Fibroblast of skin of back (primary cell): ENCODE measurements at places on chromosomes 1 and 21.

- DNase-seq: no peak
Measured at GRCh38 chr1:83756984-83757717, 241.8 kb downstream of the TTLL7 start.

DNA sequence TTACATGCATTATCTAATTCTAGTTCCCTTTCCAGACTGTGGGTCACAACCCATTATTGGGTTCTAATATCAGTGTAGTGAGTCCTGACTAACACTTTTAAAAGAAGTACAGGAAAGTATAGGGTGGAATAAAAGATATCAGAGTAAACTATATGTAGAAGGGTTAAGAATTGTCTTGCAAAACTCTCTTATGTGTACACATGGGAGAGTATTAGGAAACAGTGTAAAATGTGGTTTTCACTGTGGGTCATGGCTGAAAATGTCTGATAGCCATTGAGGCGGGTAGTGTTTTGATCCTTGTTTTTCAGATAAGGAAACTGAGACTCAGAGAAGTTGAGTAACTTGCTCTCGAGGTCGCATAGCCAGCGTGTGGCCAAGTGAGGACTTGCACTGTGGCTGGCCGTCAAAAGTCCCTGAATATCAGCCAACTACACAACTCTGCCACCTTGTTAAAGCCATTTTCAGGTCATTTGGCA lies 18.5 kb upstream of the MTARC1 start:
- no peak for DNase-seq

GRCh38 chr1:192506741-192507155 lies 68.8 kb upstream of the RGS1 start:
- peak; percentile 36 for DNase-seq

DNA sequence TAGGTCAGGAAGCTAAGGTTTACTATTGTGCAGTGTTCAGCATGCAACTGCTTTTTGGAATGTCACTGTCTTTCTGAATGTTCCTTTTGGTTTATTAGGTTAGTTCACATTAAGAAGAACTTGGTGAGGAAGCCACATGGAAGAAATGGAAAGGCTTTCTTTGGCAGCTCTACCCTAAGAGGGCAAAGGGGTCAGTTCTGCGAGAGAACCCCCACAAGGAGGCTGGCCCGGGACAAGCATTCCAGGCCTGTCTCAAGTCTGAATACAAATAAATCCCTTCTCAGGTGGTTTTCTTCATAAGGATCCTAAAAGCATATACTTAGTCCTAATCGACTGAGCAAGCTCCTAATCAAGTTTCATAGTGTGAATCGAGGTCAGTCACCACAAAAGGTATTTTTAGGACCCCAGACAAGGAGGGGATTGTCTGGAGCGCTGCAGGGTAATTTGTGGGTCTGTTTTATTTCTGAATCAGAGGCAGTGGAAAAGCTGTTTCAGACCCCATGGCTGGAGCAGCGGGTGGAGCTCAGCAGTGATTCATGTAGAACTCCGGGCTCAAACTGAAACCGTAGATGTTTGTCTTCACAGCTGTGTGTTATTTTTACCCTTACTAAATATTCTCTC lies 63.3 kb downstream of the ERG start:
- DNase-seq: peak; percentile 85

DNA sequence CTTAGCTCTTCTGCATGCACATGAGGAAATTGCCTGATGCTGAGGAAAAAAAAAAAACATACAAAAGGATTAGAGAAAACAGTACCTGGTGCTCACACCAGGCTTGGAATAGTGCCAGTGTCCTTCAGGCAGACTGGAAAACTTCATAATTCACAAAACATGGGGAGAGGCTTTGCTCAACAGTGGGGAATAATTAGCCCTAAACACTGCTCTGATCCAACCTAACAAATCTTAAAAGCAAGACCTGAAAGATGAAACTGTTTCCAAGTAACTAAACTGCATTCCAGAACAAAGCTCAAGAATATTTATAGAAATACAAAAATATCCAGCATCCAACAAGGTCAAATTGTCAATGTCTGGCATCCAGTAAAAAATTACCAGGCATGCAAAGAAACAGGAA lies 124.8 kb downstream of the AK5 start:
- DNase-seq: no peak

- peak; percentile 72 for DNase-seq
Measured at GRCh38 chr1:163162381-163162914, 40.3 kb downstream of the RGS5 start.

DNA sequence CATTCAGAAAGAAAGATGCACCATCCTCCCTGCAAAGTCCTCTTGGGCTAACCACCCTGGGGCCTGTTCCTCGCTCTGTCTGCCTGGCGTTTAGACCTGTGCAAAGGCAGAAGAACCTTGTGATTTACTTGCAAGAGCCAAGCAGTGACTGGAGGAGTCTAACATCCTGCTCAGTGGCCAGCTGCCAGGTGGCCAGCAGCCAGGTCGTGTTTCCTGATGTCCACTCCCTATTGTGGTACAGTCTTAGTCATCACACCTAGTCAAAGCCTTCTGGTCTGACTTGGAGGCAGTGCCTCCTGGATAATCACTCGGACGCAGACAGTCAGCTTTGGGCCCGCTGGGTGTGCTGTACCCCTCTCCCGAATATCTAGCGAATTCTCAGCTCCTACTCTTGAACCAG lies 118.1 kb downstream of the PGBD5 start:
- DNase-seq: peak; percentile 53

DNA sequence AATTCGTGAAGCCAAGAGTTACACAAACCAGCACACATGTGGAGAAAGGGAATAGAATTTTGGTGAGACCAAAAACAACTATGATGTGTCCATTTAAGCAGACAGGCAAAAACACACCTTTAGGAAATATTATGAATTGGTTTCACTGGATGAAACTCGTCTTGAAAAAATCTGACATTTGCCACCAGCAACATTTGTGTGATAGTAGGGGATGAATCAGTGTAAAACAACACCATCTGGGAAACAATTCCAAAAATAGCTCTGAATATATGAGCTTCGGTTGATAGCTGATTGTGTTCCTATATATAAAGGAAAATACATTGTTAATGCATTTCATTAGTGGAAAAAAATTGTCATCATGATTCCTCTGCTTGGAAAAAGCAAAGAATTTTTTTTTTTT lies 327.8 kb downstream of the PAPPA2 start:
- DNase-seq: peak; percentile 47

GRCh38 chr21:25956993-25957714 lies 213.4 kb downstream of the APP start:
- DNase-seq: peak; percentile 11

- no peak for DNase-seq
Measured at GRCh38 chr1:241513378-241513777, 6.2 kb downstream of the FH start.

- peak; percentile 2 for DNase-seq
Measured at GRCh38 chr1:20008391-20008841, 29.0 kb upstream of the PLA2G2A start.

DNA sequence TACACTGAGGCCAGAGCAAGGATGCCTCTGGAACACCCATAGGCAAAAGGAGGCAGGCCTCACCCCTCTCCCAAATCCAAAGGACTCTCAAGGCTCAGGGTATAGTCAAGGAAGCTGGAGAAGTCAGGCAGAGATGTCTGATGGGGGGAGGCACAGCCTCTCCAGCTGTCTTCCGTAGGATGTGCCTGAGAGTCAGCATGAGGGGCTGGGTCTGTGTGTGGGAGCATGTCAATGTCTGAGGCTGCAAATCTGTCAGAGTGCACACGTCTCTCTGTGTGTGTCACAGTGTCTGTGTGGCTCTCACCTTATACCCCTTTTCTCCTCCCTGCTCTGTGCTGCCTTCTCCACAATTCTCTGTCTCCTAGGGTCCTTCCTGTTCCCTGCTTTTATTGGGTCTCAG lies 4.0 kb downstream of the HPCAL4 start:
- no peak for DNase-seq

DNA sequence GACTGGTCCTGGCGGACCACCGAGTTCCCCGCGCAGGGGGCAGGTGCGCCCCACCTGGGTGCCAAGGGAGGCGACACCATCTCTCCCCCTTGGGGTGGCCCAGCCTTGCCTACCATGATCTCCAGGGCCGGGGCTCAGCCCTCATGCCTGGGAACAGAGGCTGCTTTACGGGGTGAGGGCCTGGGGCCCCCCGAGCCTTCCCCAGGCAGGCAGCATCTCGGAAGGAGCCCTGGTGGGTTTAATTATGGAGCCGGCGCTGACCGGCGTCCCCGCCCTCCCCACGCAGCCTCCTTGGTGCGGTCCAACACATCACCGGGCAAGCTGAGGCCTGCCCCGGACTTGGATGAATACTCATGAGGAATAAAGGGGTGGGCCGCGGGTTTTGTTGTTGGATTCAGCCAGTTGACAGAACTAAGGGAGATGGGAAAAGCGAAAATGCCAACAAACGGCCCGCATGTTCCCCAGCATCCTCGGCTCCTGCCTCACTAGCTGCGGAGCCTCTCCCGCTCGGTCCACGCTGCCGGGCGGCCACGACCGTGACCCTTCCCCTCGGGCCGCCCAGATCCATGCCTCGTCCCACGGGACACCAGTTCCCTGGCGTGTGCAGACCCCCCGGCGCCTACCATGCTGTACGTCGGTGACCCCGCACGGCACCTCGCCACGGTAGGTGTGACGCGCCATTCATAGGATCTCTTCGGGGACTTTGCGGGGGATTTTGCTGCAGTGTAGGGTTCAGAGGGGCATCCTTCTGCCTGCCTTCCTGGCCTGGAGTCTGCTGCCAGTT lies 38.2 kb downstream of the TP73 start:
- DNase-seq: no peak

DNA sequence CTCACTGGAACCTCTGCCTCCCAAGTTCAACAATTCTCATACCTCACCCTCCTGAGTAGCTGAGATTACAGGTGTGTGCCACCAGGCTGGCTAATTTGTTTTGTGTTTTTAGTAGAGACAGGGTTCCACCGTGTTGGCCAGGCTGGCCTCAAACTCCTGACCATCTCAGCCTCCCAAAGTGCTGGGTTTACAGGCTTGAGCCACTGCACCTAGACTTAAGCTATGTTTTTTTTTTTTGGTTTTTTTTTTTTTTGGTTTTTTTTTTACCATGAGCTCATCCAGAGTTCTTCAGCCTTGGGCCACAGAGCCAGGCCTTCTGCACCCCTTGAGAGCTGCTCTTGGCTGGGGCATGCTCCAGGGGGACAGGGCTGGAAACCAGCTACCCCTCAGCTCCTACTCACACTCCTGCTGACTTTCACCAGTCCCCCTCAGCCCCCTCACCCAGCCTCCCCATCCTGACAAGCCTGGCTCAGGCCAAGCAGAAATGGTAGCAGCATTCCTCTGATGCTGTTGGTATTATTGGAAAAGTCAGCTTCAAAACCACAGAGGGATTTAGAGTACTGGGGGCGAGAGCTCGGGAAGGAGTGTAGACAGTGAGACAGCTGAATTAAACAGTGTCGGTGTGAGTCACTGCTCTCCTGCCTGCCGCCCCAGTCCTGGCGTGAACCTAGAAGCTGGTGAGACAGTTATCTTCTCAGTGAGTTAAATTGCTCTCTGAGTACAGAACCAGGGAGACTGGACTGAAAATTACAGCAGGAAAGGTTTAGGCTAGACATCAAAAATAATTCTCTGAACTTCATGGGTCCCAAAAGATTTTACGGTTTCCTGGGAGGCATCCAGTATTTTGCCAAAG lies 63.7 kb downstream of the NAV1 start:
- DNase-seq: peak; percentile 98

DNA sequence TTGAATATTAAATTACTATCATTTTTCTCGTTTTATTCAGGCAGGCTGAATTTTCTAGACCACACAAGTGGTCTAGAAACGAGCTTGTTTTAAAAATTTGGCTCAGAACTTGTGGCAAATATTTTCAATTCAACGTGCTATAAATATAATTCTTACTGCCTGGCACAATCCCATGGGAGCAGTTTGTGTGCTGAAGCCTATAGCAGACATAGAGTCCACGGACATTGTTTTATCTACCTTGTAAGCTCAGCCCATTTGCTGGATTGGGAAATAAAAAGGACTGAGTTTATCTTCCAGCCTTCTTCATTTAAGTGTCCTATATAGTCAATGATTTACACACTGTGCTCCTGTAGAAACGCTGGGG lies 103.4 kb downstream of the ZBTB18 start:
- peak; percentile 60 for DNase-seq

DNA sequence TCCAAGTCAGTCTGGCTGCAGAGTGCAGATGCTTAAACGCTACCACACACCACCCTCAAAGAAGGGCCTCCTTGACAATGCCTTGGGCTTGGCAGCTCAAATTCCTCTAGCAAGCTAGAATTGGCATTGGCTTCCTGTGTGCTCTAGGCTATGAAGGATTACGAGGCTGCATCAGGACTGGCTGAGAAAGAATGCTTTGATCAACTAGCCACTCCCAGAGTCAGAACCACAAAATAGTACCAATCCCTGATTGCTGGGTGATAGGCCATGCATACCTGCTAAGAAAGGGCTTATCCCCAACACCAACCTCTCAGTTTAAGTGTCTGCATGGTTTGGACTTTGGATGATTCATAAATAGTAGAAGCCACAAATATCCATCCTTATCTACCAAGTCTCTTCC lies 504.9 kb downstream of the OMA1 start:
- DNase-seq: no peak

DNA sequence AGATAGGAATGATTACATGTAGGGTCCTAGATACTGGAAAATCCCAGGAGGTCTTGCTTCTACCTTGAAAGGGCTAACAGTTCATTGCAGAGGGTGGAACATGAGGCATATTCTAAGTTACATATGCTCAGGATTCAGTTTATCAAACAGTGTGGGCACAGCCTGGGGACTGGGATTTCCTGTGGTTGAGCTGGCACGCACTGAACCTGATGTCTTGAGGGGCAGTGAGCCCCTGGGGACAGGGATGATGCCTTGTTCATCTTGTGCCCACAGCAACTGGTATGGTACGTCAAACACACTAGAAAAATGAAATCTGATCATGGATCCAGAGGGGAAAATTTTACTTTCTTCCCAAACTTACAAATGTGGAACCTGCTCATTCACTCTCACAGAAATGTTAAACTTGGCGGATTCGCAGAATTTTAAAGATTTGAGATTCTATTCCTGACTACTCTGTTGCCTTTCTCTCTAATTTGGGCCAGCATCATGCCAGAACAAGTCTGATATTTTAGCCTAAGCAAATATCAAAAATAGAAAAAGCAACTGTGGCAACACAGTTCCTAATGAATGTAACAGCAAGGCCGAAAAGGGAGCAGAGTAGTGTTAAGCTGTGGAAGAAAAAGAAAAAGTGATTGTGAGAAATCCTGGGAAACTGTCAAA lies 68.2 kb upstream of the COL24A1 start:
- DNase-seq: no peak

DNA sequence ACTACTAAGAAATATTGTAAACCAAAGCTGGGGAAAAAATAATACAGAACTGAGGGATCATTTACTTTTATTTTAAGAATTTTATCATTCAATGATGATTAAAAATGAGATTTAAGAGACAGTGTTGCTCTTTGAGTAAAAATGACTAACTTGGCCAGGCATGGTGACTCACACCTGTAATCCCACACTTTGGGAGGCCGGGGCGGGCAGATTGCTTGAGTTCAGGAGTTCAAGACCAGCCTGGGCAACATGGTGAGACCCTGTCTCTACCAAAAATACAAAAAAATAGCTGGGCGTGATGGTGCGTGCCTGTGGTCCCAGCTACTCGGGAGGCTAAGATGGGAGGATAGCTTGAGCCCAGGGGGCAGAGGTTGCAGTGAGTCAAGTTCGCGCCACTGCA lies 21.8 kb upstream of the PLEKHO1 start:
- peak; percentile 23 for DNase-seq

- peak; percentile 23 for DNase-seq
Measured at GRCh38 chr1:28642056-28642846, 616 bp downstream of the TAF12 start.
